ENCODE measurements at places on chromosomes 3 and 15.

DNA sequence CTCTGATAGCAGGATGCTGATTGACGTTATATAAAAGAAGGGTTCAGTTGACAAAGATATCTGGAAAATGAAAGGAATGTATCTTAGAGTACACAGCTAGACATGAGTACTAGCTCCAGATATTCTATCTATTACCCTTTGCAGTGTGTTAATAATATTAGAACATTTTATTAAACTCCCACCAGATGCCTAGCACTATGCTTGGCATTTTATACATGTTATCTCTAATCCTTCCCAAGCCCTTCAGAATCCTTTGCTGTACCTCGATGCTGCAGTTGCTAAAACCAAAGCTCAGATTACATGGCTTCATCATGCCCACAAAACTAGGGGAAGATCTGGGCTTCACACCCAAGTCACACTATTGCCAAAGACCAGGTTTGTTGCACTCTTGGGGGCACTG, 350.1 kb upstream of the AZI2 start:
- DNase-seq = no peak

- DNase-seq = no peak
These were observed 33.7 kb downstream of the PRR20G start for GRCh38 chr3:127254033-127254644.

GRCh38 chr3:50275141-50275995, 3.5 kb upstream of the LSMEM2 start:
- DNase-seq = no peak

DNA sequence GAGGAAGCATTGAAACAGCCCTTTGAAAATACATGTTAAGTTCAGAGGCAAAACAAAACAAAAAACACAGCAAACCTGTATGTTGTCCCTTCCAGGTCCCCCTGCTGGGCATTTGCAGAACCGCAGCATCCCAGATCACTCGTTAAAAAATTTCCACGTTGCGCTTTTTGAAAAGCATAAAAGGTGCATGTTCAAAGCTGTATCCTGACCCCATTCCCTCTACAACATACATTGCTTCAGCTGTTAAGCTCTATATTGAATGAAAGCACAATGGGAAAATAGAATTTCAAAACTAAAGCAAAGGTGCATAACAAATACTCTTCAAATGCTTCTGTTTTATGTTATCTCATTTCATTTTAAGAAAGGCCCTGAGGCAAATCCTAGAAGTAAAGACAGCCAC, 328.3 kb downstream of the THSD4 start:
- peak; percentile 37 for DNase-seq

GRCh38 chr15:71752604-71753289, 57.6 kb upstream of the NR2E3 start:
- DNase-seq = peak; percentile 93

DNA sequence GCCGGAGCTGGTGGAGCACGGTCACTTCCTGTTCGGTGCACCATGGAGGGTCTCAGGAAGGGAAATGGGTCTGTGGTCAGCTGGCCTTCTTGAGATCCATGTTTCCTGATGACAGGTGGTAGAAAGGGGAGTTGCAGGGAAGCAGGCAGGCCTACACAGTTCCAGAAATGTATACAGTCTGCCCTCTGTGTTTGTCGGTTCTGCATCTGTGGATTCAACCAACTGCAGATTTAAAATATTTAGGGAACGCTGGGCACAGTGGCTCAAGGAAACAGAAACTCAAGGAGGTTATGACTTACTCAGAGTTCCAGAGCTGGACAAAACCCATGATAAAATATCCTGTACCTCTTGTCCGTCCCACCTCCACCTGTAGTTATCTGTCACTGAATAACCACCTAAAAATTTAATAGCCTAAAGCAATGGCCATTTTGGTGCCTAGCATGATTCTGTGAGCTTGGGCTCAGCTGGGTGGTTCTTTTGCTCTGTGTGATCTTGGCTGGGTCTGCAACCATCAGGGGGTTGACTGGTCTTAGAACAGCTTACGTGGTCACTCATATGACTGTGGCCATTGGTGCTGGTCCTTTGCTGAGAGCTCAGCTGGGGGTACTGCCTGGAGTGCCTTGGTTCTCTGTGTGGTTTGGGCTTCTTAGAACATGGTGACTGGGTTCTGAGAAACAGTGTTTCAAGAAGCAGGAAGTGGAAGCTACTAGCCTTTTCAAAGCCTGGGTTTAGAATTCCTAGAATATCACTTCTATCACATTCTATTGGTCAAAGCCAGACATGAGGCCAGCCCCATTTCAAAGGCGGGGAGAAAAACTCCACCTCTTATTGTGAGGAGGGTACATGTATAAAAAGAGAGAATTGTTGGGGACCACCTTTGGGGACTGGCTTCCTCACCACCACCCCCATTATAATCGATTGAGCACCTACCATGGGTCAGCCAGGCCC, 239.7 kb upstream of the BHLHE40 start:
- DNase-seq = no peak

DNA sequence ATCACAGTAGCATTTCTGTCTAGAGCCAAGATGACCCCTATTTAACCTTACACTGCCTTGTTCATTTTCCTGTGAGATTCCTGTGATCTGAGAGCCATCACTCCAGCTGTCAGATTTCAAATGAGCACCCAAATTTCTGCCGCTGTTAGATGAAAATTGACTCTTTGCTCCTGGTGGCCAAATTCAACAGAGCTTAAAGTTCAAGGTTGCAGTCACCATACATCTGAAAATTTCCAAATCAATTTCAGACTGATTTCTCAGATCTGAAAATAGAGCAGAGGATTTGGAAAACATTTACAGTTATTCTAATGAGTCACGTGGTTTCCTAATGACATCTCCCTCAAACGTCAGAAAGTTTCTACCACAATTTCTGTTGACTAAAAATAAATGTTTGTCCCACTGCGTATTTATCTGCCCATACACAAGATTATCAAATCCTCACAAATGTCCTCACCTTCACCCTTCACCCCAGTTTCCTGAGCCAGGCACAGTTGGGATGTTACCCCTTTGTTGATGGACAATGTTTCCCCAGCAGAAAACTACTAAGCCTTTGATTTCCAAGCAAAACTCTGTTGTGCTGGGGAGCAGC, 16.4 kb downstream of the HDC start:
- no peak for DNase-seq

DNA sequence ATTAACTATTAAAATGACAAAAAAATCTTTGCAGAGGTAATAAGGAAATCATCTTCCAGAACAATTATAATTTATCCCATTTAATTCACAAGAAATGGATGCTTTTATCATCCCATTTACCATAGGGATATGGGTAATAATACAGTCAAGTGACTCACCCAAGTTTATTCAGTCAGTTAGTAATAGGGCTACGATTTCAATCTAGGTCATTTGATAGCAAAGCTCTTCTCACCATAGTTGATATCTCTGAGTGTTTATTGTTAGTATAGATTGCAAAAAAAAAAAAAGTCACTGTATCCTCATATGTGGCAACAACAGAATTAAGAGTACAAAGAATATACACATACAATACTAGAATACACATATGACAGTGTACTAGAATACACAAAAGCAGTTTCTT, 797.1 kb downstream of the ROBO1 start:
- DNase-seq = no peak

GRCh38 chr3:111485086-111485485, 56.9 kb upstream of the CD96 start:
- DNase-seq = no peak

DNA sequence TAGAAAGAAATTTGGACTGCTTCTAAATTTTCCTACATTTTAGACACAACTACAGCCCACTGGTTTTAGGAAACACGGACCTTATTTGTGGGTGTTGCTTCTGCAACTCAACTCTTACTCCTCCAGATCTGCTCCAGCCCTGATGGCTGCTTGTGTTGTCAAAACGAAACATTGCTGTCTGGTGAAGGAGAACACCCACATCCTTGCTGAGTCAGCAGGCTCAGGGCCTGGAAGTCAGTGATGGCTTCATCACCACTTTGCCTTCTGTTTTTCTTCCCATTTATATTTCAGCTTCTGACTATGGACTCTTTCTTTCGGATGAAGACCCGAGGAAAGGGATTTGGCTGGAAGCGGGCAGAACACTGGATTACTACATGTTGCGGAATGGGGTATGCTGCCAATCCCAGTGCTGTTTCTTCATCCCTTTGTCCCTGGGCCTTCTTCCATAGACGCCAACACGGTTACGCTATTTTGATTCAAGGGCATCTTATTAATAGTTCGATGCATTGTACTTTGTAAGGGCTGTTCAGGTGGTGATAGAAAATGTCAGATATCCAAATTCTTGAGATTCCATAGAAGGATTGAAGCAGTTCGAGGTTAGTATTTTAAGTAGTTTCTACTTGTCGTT, 392.6 kb upstream of the TPM1 start:
- DNase-seq = peak; percentile 58

- peak; percentile 32 for DNase-seq
These were observed 273.3 kb upstream of the ICE2 start for GRCh38 chr15:60751985-60752952.

- DNase-seq = peak; percentile 41
These were observed 604.3 kb upstream of the CFAP20DC start for GRCh38 chr3:59654123-59654479.

- DNase-seq = no peak
These were observed 21.8 kb upstream of the KLF13 start for GRCh38 chr15:31304751-31305365.

- DNase-seq = no peak
These were observed 38.8 kb upstream of the IGSF11 start for GRCh38 chr3:119073258-119074001.

- DNase-seq = peak; percentile 65
These were observed 1.6 kb downstream of the STRA6 start for GRCh38 chr15:74200871-74201419.

GRCh38 chr15:88382482-88382983, 84.7 kb downstream of the MRPL46 start:
- no peak for DNase-seq

DNA sequence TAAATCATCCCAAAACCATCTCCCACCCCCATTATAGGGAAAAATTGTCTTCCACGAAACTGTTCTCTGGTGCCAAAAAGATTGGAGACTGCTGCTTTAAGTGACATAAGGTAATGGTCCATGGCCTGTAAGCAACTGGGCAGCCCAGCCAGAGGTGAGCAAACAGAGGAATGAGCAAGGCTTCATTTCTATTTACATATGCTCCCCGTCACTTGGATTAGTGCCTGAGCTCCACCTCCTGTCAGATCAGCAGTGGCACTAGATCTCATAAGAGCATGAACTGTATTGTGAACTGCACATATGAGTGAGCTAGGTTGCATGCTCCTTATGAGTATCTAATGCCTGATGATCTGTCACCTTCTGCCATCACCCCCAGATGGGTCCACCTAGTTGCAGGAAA, 1159.8 kb upstream of the ALCAM start:
- DNase-seq = no peak

DNA sequence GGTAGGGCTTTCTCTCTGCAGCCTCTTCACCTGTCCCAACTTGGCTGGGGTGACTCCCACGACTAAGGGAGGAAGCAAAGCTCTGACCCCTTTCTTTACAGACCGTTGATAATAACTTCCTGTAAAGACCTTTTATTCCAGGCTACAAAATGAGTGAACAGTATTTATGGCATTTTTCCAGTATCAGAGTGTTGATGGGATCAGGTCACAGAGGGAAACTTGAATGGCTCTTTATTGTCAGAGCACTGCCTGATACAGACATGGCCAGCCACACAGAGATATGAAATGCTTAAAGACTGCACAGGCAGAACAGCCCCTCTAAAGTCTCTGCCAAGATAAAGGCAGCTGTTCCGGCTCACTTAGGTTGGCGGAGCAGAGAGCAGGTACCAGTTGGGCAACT, 1033.9 kb upstream of the NR2F2 start:
- DNase-seq = no peak

DNA sequence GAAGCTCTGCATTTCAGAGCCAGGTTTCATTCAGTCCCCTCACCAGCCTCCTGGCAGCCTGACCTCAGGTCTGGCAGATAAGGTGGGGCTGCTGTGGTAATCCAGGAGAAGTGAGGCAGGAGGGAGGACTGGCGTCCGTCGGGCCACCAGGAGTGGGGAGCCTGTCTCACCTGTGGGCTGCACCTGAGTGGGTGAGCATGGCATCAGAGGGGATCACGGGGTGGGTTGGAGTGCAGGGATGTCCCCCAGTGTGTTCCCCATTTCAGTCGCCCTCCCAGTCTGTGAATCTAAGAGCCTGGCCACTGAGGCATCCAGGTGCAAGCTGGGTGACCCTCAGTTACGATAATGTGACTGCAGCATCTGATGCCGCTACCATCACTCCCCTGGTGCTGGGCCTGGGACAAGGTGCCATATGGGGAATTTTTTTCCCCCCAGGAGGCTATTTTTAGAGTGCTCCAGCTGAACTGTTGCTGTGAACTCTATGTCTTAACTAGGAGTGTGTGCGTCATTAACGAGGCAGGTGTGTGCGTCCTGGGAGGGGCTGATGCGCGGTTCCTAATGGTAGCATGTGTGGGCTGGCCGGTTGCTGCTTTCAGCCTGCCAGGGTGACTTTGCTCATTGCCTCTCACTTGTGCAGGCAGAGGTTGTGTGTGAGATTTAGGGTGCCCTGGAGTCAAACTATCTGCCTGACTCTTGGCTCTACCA, 165.2 kb downstream of the SLCO3A1 start:
- DNase-seq = no peak

DNA sequence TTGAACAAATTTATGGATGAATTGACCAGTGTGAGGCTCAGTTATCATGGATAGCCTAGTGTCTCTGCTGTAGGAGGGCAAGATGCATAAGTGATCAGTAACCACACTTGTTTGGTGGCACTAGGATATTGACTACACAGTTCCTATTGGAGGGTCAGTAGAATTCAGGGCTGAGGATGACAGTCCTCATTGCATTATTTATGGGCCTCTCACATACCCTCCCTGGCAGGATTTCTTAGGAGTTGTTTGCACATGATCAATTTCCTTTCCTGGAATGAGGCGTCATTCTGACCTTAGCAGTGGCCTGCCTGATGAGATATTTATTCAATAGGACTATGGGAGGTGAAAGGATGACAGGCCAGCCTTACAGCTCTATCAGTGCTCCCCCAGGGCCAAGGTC, 125.1 kb upstream of the AGBL1 start:
- no peak for DNase-seq

DNA sequence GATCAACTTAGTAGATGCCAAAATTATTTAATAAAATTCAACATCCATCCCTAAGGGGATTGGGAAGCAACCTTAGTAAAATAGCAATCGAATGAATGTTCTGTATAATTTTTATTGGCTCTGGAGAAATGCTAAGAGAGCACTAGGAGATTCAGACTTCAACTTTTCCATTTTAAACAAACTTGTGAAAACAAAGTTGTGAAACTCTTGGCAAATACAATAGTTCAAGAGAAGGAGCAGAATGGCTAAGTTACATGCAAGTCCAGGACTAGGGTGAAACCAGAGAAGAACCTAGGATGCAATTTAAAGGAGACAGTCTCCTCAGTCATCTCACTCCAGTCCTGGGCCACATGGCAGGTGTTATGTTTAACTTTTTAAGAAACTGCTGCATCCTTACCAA, 16.7 kb upstream of the ZNF280D start:
- DNase-seq = peak; percentile 31

GRCh38 chr3:155130001-155130400, 49.9 kb downstream of the MME start:
- peak; percentile 15 for DNase-seq

GRCh38 chr3:107313711-107314110, 63.5 kb upstream of the CCDC54 start:
- DNase-seq = no peak

Data from fibroblast of upper back skin (primary cell).